ENCODE measurements at places on chromosomes 7 and 10.

DNA sequence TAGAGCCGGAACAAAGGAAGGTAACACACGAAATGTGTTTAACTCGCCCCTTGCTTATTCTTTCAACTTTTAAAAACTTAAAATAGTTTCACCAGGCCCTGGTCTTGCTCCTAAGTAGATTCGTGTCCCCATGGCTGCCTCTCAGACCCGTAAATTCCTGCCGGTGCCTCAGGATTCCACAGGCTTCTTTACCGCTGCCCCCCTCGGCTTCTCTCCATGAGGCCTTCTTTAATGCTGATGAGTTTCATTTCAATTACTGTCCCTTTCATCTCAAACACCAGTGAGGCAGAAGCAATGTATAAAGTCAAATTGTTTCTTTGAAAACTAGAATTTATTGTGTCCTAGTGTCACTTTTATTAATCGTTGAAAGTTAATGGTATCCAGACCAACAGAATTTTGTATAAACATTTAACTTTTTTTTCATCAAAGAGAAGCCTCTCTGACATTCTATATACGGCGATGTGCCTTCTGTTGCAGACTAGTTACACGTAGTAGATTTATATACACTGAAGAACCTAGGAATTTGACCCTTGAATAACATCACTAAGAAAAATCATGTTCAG lies 225.2 kb downstream of the C7orf25 start:
- no peak for DNase-seq

GRCh38 chr7:137454246-137454724 lies 110.8 kb upstream of the PTN start:
- peak; percentile 61 for DNase-seq

- DNase-seq = no peak
Measured at GRCh38 chr7:108408296-108408991, 47.8 kb downstream of the NRCAM start.

DNA sequence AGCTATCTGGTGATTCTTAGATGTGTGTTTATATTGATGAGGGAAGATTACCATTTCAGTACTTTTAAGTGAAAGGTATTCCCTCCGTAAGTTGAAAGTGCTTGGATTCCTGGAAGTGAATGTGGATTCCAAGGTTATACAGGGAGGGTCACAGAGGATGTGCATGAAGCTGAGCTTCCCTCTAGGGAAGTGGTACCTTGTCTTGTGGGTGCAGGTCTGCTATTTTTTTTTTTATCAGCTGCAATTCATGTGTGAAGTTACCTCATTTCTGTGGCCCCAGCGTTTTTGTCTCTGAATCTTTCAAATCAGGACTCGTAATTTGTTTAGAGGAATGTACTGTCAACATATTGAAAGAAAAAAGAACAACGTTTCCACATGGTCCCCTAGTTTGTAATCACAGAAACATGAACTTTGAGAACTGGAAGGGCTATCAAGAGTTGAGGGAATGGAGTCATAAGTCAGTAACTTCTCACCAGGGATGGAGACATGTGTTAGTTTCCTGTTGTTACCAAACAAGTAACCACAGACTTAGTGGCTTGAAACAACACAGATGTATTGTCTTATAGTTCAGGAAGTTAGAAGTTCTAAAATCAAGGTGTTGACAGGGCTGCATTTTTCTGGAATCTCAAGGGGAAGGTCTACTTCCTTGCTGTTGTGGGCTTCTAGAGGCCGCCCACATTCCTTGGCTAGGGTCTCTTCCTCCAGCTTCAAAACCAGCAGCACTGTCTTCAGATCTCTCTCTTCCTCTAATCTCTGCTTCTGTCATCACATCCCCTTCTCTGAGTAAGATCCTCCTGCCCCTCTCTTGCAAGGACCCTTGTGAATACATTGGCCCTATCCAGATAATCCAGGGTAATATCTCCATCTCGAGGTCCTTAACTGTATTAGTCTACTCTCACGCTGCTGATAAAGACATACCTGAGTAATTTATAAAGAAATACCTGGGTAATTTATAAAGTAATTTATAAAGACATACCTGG lies 64.4 kb downstream of the RAB18 start:
- DNase-seq = no peak

GRCh38 chr7:86949779-86950260 lies 109.6 kb downstream of the ELAPOR2 start:
- no peak for DNase-seq

DNA sequence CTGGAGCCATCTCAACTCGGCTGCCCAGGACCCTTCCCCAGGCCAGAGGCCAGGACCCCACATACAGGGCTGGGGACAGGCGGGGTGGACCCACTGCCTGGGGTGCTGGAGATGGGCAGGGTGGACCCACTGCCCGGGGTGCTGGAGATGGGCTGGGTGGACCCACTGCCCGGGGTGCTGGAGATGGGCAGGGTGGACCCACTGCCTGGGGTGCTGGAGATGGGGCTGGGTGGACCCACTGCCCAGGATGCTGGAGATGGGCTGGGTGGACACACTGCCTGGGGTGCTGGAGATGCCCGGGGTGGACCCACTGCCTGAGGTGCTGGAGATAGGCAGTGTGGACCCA lies 32.4 kb upstream of the FOXL3 start:
- no peak for DNase-seq

DNA sequence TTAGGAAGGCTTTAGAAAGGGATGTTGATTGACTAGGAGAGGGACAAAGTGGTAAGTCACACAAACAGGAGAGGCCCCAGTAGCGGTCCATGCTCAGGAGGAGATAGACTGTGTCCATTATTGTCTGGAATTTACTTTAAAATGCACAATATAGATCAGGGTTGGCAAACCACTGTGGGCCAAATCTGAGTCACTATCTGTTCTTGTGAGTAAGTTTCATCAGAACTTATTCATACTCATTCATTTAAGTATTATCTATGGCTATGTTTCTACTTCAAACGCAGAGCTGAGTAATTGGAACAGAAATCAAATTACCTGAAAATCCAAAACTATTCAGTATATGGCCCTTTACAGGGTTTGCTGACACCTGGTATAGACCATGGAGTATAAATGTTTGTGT lies 166.5 kb downstream of the COL28A1 start:
- DNase-seq = no peak

GRCh38 chr10:21270976-21271375 lies 254.5 kb downstream of the SKIDA1 start:
- DNase-seq = no peak

DNA sequence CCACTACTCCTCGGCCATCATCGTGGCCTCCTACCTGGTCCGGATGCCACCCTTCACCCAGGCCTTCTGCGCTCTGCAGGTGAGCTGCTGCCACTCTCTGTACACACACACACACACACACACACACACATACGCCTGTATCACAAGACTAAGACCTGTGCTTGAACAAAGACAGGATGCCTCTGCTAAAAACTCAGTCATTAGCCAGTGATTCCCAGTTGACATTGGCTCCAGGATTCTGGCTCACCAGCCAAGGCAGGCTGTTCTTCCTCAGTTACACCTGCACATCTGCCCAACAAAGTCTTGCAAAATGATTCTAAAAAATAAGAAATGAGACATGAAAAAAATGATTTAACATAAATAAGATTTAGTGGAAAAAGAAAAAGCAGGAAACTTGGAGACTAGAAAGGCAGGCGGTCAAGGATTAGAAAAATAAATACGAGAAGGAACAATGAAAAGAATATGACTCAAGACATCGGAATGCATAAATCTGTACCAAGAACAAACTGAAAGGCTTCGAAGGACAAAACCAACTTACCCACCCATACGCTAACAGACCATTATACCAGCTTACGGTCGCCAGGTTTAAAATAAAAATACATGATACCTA lies 7.4 kb upstream of the LRRC18 start:
- no peak for DNase-seq

DNA sequence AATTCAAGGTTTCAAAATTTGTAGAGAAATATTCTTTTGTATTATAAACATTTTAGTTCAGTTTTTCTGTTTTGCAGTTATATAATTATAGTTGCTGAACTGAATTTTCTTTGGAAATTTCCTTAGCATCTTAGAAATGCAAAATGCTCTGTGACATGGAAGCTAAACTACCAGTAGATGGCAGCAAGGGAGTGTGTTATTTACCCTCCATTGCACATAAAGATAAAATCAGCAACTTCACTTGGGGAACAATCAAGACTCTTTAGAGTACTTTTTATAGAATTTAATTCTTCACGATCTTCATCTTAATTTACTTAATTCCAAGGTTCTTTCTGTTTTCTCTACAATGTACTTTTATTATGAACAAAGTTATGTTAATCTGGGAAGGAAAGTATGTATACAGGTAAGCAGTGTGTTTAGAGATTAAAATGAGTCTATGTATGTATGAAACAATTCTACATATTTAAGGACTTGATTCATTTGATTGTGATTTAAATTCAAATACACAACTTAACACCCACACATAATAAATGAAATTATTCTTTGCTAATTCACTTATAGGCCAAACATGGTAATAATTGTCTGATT lies 404.2 kb downstream of the THSD7A start:
- peak; percentile 85 for DNase-seq

DNA sequence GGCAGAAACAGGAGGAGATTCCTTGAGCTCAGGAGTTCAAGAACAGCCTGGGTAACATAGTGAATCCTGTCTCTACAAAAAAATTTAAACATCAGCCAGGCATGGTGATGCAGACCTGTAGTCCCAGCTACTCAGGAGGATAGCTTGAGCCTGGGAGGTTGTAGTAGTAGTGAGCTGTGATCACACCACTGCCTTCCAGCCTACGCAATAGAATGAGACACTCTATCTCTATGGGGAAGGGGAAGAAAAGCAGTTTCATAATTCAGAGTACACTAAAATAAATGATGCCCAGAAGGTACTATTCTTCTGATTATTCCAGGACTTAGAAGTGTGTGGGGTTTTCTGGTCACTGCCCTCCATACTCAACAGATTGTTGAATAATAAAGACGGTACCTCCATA lies 177.3 kb downstream of the KMT2E start:
- DNase-seq = no peak

DNA sequence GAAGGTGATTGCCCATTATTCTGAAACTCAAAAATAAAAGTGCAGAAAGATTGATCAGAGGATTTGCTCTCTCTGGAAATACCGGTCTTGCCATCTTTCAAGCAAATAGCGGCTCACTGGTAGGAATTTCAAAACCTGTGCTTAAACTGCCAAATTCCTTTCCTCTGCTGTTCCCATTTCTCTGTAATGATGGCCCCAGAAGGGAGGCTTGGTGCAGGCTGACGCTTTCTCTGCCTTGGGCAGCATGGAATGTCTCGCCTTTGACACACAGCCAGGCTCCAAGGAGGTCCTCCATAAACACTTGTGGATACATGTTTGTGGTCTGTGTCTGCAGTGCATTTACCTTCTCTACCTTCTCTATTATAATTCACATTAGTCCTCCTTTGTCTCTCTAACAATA lies 146.8 kb downstream of the HIBADH start:
- no peak for DNase-seq

DNA sequence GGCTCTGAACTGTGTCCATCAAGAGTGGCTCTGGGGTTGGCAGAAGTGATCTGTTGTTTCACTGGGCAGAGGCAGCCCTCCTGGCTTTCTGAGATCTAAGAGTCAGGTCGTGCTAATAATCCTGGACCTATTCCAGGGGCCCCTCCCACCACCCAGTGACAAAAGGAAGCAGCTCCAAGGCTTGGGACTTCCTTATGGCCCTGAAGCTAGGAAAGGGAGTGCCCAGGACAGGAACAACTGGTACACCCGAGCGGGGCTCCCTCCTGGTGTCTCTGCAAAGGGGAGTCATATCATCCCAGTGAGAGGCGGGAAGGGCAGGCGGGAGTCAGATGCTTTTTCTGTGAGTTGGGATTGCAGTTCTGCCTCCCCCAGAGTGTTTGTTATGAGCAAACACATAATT lies 32.3 kb downstream of the RPS24 start:
- DNase-seq = no peak

DNA sequence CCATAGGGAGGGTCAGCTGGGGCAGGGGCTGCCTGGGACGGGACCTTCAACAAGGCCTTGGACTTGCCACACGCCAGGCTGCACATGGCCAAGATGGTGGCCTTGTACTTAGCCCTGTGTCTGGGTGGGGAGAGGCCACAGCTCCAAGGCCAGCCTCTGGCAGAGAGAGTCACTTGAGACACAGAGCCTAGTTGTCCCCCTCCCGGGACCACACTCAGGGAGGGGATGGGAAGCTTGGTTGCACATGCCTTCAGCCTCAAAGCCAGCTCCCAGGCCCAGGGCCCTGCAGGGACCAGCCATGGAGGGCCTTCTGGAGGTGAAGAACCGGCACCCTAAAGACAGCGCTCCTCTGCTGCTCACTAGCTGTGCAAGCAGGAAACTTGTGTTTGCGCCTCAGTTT lies 16.7 kb downstream of the MMRN2 start:
- DNase-seq = no peak

GRCh38 chr10:101272229-101272868 lies 43.1 kb upstream of the LBX1 start:
- peak; percentile 83 for DNase-seq

GRCh38 chr10:51961401-51961800 lies 262.0 kb upstream of the CSTF2T start:
- DNase-seq = no peak

DNA sequence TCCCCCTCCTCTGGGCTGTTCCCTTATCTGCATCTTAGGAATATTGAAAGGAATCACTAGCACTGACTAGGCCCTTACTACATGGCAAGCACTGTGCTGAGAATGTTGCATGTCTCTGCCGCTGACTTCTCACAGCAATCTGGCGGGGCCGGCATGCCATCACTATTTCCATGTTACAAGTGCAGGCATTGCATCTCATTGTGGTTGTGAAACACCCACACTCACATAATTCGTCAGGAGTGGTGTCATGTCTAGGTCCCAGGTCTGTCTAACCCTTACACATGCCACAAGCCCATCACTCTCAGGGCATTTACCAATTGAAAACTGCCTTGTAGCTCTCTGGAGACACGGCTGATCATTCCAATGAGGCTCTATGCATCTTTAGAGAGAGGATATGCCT lies 8.5 kb upstream of the IL2RA start:
- DNase-seq = no peak

DNA sequence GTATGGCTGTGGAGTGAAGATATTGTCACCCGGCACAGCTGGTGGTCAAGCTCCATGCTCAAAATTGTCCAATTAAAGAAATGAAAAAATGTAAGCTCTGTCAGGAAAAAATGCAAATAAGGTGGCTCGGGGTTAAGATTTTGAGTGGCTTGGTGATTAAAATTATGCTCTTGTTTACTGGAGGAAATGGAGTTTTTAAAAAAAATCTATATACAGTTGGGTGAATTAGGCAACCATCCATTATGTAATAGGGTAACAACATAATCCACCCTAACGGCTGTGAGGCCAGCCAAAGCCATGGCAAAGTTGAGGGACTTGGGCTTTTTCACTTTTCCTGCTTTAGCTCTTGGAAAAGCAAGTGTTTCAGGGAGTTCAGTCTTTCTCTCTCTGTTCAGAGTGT lies 260.8 kb upstream of the HABP2 start:
- DNase-seq = peak; percentile 10

- DNase-seq = no peak
Measured at GRCh38 chr10:60594476-60595051, 183.7 kb upstream of the CDK1 start.

GRCh38 chr7:20063644-20064043 lies 153.5 kb downstream of the MACC1 start:
- DNase-seq = no peak

GRCh38 chr7:99827040-99827778 lies 604 bp upstream of the CYP3A43 start:
- DNase-seq = no peak
